ENCODE measurements at places on chromosomes 7 and 10.
A peak's percentile ranks its signal among the peaks of the same experiment; 100 is the strongest.

GRCh38 chr7:51539840-51540239 lies 223.2 kb upstream of the COBL start:
- H3K27ac ChIP-seq, result no peak overlapping the region
- H3K4me3 ChIP-seq, result no peak overlapping the region
- no peaks in the 10 kb centered on the region for H3K36me3 ChIP-seq
- DNase-seq, result no peak

DNA sequence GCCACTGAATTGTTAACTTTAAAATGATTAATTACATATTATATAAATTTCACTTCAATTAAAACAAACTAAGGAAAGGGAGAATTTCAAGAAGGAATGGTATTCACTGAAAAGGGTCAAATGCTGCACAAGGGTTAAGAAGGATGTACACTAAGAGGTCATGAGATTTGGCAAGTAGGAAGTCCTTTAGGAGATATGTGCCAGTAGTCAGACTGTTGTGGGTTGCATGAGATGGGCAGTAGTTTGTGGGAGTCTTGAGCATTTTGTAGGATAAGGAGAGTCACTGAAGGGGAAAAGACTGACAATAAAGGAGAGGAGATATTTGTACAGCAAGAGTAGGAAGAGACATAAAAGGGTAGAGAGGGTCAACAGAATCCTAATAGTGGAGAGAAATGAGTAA lies 12.4 kb upstream of the PTPN12 start:
- H3K4me3 ChIP-seq, result no peak overlapping the region
- H3K27ac ChIP-seq, result no peak overlapping the region
- no peaks in the 10 kb centered on the region for H3K36me3 ChIP-seq
- DNase-seq, result no peak
- no peaks in the 10 kb centered on the region for H3K27me3 ChIP-seq

- H3K36me3 ChIP-seq, result no peaks in the 10 kb centered on the region
- no peak overlapping the region for H3K4me3 ChIP-seq
- no peak overlapping the region for H3K27ac ChIP-seq
- no peaks in the 10 kb centered on the region for H3K27me3 ChIP-seq
Measured at GRCh38 chr10:123854498-123854897, 37.1 kb downstream of the CPXM2 start.

GRCh38 chr7:21169667-21170580 lies 258.0 kb upstream of the SP4 start:
- no peaks in the 10 kb centered on the region for H3K36me3 ChIP-seq

- no peak for DNase-seq
- no peaks in the 10 kb centered on the region for H3K4me1 ChIP-seq
- H3K36me3 ChIP-seq, result peaks cover 2% of the 10 kb centered on the region
- H3K27ac ChIP-seq, result no peak overlapping the region
Measured at GRCh38 chr10:16987976-16988610, 141.5 kb downstream of the CUBN start.

GRCh38 chr7:15396210-15397158 lies 165.3 kb downstream of the AGMO start:
- no peaks in the 10 kb centered on the region for H3K27me3 ChIP-seq
- no peak overlapping the region for H3K4me3 ChIP-seq

DNA sequence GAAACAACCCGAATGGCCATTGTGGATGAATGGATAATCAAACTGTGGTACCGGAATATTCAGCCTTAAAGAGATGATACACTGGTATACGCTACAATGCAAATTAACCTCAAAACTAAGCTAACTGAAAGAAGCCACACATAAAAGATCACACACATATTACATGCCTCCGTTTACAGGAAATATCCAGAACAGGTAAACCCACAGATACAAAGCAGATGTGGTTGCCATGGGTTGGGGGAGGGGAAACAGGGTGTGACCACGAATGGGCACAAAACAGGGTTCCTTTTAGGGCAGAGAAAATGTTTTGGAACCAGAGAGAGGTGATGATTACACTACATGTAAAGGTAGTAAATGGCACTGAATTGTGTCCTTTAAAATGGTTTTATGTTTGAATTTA lies 16.6 kb downstream of the ESYT2 start:
- H3K27ac ChIP-seq, result peak overlapping the region; percentile 59
- DNase-seq, result no peak
- peaks cover 6% of the 10 kb centered on the region for H3K36me3 ChIP-seq
- peak overlapping the region; percentile 19 for H3K4me3 ChIP-seq

- no peaks in the 10 kb centered on the region for H3K27me3 ChIP-seq
- H3K27ac ChIP-seq, result no peak overlapping the region
- H3K36me3 ChIP-seq, result no peaks in the 10 kb centered on the region
- no peak overlapping the region for H3K4me3 ChIP-seq
- DNase-seq, result no peak
- peaks cover 7% of the 10 kb centered on the region for H3K4me1 ChIP-seq
Measured at GRCh38 chr10:79943871-79944270, 5.0 kb downstream of the SFTPD start.

GRCh38 chr10:102647443-102648268 lies 3.4 kb downstream of the TRIM8 start:
- H3K4me3 ChIP-seq, result no peak overlapping the region
- no peaks in the 10 kb centered on the region for H3K27me3 ChIP-seq
- no peak for DNase-seq
- H3K4me1 ChIP-seq, result peaks cover 5% of the 10 kb centered on the region
- H3K27ac ChIP-seq, result no peak overlapping the region
